ENCODE measurements at places on chromosomes 3 and 15.

- no peak for DNase-seq
Observed at GRCh38 chr15:31437686-31438085, 111.1 kb downstream of the KLF13 start.

DNA sequence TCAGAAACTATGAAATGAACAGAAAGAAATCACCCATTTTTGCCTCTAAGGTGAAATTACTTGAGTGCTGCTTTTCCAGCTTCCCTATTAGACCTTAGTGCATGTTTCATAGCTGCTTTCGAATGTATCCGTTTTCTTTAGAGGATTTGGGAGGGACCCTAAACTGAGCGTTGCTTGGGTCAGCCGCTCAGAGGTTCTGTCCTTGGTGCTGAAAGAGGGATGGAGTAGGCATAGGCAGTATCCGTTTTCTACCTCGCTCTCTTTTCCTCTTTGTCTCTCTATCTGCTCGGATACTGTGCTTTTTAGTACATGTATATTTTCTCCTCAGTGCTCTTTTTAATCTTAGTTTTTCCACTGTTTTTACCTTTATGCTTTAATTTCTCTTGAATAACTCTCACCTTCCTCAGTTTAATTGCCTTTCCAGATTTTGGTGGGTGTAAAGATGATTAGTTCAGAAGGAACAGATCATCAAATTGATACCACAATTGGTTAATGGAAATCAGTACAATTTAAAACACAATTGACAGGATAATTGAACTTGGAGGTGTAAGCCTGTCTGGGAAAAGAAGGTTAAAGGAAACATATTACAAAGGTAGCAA is at the start of gene DRD3:
Gene DRD3, minus strand, starts transcription at position 283 of the 599 bp plus-strand sequence. CDS start 7,060 bp downstream, outside the sequence.
- peak; percentile 51 for DNase-seq

- peak; percentile 70 for DNase-seq
Observed at GRCh38 chr15:38991126-38991525, 426.5 kb upstream of the RASGRP1 start.

GRCh38 chr3:39413691-39414420 is 7.3 kb downstream of the RPSA start:
- peak; percentile 9 for DNase-seq

- no peak for DNase-seq
Observed at GRCh38 chr3:2771193-2771592, 339.0 kb downstream of the IL5RA start.

GRCh38 chr15:58267051-58267450 is 128.9 kb downstream of the AQP9 start:
- no peak for DNase-seq

DNA sequence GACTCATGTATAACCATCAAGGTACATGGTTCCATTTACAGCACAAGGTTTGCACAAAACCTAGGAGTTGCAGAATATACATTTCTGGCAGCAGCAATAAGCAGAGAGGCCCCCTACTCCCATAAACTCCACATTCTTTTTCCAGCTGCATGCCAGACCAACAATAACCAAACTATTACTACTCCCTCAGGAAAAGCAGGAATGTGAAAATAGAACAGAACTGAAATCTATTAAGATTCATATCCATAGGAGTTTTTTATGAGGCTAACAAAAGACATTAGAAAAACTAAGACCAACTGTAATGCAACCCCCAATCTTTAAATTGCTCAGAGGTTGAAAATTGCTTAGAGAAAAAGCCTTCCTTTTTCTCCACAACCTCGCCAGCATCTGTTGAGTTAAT is 27.6 kb upstream of the TOP2B start:
- DNase-seq: no peak

DNA sequence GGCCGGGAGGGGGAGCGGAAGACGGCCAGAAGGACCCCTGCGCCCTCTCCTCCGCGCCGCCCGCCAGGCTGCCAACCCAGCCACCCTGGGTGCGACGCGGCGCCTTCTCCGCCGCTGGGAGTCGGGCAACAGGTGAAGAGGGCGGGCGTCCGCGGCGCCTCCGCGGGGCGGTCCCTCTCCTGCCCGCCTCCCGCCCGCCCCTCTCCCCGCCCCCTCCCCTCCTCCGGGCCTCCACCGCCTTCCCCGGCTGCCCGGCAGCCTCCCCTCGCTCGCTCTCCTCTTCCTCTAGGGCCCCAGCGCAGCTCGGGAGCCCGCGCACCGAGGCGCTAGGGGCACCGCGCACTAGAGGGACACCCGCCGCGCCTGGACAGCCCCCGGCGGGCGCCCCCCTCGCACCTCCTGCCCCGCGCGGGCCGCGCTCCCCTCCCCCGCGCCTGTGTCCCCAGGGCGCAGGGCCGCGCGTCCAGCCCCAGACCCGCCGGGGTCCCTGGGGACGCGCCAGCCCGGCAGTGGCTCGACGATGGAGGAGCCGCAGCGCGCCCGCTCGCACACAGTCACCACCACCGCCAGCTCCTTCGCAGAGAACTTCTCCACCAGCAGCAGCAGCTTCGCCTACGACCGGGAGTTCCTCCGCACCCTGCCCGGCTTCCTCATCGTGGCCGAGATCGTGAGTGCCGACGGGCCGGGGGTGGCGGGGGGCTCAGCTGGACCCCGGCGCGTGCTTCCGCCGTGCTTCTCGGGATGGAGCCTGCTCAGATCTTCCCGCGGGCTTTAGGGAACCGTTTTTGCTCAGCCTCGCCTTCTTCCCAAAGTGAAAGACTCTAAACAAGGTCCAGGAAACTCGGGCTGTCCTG is at the start of gene CMTM8:
Gene CMTM8, plus strand, starts transcription at position 228 of the 854 bp plus-strand sequence. Its CDS starts 293 bp downstream, at position 521.
- DNase-seq: peak; percentile 29

DNA sequence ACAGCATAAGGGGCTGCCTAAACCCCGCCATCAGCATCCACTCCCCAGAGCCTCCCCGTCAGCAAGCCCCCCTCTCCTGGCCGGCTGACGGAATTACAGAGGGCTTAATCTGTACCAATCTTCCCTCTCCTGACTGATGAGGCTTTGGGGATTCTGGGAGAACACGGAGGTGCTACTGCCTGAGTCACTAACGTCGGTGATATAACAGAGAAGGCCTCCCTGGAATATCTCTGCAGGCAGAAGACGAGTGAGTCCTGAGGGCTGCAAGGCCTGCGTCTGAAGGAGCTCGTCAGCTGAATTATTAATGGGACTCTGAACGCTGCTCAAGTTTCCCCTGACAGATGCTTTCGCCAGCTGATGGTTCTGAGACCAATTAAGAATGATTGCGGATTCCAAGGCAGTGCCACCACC is 147.7 kb downstream of the XXYLT1 start:
- DNase-seq: peak; percentile 86

DNA sequence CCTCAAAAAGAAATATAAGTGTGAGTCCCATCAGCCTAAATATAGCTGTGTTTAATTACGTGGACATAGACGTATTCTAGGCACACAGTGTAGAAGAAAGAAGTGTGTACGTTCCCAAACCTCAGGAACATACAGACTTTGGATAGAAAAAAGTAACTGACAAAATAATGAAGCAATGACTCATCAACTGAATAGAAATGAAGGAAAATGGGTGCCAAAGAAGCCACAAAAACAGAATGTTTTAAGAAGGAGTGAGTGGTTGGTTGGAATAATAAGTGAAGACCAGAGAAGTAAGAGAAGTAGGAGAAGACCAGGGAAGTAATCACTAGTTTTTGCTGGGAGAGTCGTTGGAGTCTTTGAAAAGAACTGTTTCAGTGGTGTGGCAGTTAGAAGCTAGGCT is 518.1 kb downstream of the ROBO1 start:
- peak; percentile 21 for DNase-seq

DNA sequence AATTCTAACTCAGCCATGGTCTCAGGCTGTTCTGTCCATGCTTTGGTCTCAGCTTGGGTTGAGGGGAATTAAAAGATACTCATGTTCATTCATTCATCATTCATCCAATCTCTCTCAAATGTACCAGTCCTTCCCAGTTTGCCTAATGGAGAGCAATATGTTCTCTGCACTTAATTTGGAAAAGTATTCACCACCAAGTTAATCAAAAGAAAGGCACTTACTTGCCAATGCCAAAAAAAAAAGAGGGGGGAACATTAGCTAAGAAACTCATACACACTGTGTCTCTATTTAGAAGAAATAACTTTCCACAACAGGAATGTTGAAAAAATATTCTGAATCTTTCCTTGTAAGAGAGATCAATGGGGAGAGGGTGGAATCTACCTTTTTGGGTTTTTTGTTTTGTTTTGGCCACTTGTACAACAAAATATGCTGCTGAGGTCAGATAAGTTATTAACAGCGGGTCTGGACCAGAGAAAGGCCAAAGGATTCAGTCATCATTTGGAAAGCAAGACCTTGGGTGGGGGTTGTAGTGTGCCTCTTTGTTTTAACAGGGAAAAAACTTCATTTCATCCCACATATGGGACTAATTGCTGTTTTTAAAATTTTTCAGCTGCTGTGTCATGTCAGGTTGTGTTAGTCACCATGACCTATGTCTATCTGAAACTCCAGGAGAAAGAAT is 152.3 kb downstream of the FBN1 start:
- peak; percentile 96 for DNase-seq

DNA sequence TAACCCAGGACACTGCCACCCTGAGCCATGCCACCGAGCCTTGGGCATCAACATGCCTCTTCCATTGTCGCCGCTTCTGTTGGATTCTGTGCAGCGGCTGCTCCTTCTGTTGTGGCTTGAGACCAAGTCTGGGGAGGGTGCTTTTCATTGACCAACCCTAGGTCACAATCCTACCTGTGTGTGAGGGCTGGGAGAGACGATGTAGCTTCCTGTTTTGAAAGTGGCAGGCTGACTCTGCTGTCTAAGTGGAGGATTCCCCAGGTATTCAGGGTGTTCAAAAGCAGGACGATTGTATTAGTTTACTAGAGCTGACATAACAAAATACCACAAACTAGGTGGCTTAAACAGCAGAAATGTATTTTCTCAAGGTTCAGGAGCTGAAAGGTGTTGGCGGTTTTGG is 13.0 kb upstream of the ACAP2 start:
- DNase-seq: no peak

GRCh38 chr15:82831894-82832600 is 22.6 kb downstream of the WHAMM start:
- DNase-seq: no peak

DNA sequence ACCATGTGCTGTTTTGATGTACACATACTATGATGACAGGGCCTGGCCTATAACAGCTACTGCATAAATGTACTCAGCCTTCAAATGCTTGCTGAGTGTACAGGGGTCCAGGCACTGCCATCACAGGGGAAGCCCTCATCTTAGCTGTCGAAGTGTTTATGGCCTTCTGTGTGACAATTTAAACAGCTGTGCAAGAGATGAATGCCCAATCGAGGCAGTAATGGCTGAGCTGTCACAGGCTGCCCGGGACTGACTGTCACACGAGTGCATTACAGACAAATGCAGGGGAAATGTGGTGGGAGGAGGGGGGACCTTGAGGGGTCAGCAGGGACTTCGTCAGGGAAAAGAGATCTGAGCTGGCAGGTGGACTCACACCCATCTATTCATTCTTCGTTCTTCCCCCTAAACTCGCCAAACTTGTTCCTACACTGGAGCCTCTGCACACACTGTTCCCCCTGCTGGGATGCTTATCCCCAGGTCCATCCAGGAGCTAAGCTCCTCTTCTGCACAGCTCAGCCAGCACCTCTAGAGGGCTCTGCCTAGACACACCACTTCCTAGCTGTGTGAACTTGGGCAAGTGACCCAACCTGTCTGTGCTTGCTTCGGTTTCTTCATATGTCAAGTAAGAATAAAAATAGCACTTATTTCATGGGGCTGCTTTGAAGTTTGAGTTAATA is 156.2 kb upstream of the IQSEC1 start:
- DNase-seq: peak; percentile 5

- DNase-seq: no peak
Observed at GRCh38 chr3:188742755-188743550, 428.8 kb upstream of the TPRG1 start.

- no peak for DNase-seq
Observed at GRCh38 chr3:46665763-46666452, 27.6 kb downstream of the ALS2CL start.

DNA sequence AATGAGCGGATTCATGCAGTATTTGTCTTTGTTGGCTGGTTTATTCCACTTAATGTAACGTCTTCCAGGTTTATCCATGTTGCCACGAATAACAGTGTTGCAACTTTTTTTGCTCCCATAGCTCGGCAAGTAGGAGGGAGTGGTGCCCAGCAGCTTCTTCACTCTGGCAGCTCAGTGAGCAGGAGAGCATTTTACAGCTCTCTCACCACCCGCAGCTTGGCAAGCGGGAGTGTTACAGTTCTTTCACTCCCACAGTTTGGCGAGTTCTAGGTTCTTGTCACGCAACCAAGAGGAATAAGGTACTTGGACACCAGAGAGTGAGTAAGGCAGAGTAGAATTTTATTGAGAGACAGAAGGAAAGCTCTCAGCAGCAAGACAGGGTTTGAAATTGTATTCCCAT is 935.2 kb downstream of the TBL1XR1 start:
- no peak for DNase-seq

GRCh38 chr3:196145468-196146262 is 63.8 kb upstream of the TFRC start:
- DNase-seq: no peak

- no peak for DNase-seq
Observed at GRCh38 chr15:63155486-63155885, 1.8 kb downstream of the RPS27L start.

DNA sequence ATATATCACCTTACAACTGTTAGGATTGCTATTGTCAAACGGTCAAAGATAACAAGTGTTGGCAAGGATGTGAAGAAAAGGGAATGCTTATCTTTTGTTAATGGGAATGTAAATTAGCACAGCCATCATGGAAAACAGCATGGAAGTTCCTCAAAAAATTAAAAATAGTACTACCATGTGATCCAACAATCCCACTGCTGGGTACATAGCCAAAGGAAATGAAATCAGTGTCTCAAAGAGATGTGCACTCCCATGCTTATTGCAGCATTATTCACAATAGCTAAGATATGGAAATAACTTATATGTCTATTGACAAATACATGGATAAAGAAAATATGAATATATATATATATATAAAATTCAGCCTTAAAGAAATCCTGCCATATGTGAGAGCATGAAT is 274.6 kb downstream of the EDEM1 start:
- no peak for DNase-seq

- peak; percentile 68 for DNase-seq
Observed at GRCh38 chr3:152235709-152236298, 32.9 kb upstream of the MBNL1 start.

DNA sequence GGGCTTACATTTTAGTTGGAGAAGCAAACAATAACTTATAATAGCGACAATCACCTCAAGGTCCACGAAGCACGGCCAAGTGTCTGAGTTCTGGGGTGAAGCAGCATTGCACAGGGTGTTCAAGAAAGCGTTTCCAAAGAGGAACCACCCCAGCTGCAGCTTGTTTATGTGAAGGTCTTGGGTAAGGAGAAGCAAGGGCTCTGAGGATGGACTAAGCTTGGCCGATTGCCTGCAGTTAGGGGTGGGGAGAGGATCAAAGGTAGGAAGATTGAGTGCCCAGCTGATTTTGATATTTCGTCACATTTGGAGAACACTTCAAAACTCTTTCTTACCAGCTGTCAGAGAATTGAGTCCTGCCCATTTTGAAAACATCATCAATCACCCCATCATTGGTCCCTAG is 321.6 kb upstream of the DNAJC19 start:
- no peak for DNase-seq

All from fibroblast of skin of right biceps (primary cell).